NCI-H1105 (cell line): ENCODE measurements at places on chromosomes 11 and 22.

GRCh38 chr11:76663486-76663810 is 7.1 kb downstream of the LRRC32 start:
- no peak for DNase-seq

- DNase-seq: no peak
Measured at GRCh38 chr11:6737872-6738466, 33.8 kb downstream of the OR2AG2 start.

GRCh38 chr11:36214480-36214879 is 74.7 kb downstream of the COMMD9 start:
- no peak for DNase-seq

GRCh38 chr11:117825538-117826189 is 1.1 kb upstream of the FXYD2 start:
- no peak for DNase-seq

DNA sequence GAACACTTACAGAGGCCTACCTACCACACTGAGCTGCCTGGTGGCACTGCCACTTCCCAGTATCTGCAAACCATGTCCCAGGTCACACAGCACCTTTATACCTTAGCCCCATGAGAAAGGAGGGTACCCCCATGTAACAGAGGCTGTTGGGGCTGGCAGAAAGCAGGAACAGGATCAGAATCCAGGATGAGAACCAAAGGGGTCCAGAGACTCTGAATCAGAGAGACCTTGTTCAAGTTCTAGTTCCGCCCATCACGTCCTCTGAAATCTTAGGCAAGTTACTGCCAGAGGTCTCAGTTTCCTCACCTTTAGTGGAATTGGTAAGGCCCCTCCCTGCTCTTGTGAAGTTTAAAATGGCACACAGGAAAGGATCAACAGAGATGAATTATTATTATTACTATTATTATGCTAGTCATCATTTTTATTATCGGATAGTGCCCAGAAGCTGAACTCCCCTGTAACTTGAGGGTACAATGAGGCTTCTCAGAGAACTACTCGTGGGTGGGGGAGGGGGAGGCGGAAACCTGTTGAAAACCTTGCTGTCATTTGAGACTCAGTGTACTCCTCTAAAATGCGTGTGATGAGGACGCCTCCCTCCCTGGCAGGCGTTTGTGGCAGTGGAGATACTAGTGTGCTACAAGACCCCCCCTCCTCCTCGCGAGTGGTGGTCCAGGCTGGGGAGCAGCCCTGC is 9.3 kb downstream of the SELENOM start:
- DNase-seq: no peak

DNA sequence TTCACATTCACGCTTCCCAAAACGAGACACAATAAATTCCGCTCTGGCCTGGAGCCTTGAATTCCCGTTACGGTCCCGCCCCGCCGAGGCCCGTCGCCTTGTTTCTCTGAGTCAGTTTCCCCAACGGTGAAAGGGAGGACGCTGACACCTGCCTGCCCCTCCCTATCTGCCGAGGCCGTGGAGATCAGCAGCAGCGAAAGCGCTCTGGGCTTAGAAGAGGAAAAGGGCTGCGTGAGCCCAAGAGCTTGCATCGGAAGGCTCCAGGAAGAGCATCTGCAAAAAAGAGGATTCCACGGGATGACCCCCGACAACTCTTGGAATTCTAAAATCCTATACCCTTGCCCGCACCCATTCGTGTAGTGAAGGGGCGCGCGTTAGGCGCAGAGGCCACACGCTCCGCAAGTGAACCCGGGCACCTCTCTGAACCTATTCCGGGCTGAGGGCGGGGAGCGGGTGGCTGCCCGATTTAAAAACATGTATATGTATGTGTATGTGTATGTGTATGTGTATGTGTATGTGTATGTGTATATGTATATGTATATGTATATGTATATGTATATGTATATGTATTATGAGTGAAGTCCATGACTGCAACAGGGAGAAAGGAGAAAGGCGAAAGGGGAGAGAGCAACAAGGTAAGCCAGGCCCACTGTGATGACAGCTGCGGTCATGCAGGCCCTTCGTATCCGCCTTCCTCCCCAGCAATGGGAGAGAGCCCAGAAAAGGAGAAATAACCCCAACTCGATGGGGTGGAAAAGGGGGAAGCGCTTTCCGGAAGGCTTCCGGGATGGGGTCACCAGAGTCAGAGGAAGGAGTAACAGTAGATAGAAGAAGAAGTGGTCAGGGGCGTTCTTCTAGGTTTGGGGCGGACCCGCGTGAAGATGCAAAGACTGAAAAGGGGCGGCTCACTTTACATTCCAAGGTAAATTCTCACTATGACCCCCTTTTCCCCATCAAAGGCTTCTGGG is 948 bp upstream of the MRTFA start:
- peak; percentile 38 for DNase-seq

DNA sequence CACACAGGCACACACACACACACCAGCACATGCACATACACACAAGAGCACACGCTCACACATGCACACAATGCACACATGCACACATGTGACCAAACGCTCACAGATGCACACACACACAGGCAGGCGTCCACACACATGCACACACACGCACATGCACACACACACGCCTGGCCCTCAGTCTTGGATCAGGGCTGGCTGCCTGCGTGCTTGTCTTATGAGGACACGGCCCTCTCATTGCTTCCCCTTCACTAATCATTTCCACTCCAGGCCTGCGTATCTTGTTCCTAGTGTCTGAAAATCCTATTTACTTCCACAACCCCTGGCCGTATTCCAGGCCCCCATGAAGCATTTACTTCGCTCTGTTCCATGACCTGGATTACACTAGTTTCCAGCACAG is 740.5 kb downstream of the BRD1 start:
- DNase-seq: no peak

DNA sequence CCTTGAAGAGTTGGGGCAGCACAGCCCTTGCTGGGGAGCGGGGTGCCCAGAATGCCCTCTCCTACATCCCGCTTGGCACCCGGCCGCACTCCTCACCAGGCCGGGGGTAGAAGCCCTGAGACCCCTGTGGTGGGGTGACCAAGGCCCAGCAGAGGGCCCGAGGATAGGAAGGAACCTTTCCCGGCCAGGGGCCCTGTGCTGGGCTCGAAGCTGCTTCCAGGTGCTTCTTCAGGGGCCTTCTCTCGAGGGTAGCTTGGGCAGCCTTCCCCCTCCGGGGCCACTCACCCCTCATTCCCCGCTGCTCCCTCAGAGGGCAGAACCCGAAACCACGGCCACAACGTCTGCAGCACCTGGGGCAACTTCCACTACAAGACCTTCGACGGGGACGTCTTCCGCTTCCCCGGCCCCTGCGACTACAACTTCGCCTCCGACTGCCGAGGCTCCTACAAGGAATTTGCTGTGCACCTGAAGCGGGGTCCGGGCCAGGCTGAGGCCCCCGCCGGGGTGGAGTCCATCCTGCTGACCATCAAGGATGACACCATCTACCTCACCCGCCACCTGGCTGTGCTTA is 752 bp downstream of the MUC2 start:
- DNase-seq: no peak

DNA sequence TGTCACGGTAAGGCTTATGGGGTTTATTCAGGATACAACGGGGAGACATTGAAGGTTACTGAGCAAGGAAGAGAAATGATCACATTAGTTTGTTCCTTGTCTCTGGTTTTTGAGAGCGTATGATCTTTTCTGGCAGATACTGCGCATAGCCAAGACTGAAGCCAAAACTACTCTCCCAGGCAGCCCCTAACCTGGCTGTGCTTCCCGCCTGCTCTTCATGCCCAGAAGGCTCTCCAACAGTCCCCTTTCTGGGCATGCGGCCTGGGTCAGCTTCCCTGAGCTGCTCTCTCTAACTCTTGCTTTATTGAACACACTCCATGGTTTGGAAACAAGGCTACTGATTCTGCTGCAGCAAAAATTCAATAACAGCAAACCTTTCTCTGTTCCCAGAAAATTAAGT is 306.6 kb downstream of the BUD13 start:
- no peak for DNase-seq

DNA sequence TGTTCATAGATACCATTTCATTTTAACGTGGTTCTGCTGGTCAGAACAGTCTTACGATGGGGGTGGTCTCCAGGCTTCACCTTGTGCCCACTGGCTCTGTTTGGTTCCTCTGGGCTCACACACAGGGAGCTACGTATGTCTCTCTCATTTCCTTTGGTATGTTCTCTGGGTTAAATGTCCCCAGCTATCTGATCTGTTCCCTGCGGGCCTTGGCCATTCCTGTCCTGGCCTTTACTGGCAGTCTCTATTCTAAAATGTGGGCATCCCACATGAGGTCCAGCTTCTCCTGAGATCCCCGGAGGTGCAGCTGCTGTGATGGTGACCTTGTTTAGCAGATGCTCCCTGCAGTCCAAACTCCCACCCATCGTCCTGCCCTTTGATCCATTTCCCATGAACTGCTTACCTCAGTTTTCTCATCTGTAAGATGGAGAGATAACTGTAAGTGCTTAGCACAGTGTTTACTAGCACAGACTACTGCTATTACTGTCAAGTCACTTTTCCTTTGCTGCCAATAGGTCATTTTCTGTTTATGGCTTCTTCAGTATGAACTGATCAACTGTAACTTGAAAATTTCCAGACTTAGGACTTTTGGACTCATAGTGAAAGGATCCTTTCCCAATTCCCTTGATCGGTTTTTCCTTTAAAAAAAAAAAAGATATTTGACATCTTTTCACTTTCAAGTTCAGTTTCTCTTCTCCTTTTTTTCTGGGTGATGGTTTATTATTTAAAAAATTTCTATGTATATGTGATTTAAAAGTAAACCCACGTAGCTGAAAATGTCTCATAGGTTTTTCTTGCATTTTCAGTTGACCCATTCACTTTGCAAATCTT is 92.9 kb downstream of the PTPRJ start:
- DNase-seq: no peak

DNA sequence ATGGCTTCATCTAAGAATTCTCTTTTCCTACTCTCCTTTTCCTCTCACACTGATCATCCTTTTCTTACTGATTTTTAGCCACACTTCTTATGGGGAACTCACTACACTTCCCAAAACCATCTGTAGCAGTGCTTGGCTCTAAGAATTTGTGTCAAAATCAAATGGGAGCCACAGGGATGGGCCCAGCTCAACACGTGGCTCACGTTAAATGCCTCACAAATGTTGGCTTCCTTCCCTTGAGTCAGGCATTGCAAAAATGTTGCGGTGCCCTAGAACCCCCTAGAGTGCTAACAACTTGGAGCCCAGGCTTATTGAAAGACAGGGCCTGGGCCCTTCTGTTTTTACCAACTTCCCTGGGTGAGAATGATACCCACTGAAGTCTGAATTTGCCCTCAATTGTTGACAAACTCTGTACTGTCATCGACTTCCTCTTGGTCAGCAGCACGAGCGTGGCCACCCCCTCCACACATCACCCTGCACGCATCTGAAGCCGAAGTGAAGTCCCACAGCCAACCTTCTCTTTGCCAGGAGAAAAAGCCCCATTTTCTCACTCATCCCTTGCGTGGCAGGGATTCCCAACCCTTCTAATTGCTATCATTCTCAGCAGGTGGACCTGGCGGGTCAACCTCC is 69.7 kb downstream of the ELFN2 start:
- DNase-seq: no peak

DNA sequence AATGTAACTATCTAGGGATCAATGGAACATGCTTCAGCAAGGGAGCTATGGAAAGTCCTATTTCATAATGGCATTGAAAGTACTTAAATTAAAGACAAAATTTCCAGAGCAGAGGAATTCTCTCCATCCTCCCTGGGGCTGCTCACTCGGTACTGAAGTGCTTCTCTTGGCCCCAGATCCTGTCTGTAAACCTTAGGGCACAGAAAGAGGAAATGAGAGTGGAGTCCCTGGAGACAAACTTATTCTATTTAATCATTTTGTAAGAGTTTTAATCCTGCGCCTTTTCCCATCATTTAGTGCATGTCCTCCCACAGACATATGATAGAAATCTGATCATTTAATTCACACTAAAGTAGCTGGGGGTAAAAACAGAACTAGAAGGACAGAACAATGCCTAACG is 20.9 kb upstream of the PAMR1 start:
- DNase-seq: no peak

GRCh38 chr22:33886696-33887095 is 33.6 kb downstream of the LARGE1 start:
- DNase-seq: no peak

GRCh38 chr11:3223932-3224381 is 5.3 kb upstream of the MRGPRG start:
- DNase-seq: no peak

DNA sequence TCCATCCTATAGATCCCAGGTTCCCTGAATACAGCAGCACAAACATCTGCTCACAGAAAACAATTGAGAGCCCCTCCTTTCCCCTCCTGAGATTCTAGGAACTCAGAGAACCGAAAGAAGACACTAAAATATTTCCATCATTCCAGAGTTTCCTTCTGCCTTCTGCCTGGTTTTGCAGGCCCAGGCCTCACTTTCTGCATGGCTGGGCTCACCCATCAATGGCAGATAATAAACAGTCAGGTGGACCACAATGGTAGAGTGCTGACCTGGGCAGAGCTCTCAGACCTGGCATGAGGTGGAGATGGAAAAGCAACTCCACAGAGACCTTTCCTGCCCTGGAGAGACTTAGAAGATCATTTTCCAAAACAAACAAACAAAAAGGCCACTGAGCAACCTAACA is 389.1 kb downstream of the NXPE2 start:
- no peak for DNase-seq

- DNase-seq: no peak
Measured at GRCh38 chr11:13251966-13252365, 25.6 kb upstream of the BMAL1 start.

GRCh38 chr11:12086271-12087074 is 23.9 kb upstream of the MICAL2 start:
- DNase-seq: no peak

DNA sequence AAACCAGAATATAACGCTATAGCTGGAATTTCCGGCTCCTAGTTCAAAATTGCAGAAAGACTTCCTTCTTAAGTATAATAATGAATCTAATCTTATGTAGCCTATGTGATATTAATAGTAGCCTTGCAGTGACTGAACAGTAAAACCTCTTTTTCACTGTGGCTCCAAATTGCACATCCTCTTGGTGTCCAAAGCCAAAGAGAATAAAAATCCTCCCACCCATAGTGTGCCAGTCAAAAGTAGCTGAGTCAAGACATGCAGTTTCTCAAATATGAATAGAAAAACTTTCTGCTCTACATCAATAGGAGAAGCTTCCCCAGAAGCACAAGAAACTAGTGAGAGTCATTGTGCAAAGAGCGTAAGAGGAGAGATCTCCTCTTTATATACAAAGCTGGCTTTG is 76.0 kb upstream of the PICALM start:
- DNase-seq: no peak

DNA sequence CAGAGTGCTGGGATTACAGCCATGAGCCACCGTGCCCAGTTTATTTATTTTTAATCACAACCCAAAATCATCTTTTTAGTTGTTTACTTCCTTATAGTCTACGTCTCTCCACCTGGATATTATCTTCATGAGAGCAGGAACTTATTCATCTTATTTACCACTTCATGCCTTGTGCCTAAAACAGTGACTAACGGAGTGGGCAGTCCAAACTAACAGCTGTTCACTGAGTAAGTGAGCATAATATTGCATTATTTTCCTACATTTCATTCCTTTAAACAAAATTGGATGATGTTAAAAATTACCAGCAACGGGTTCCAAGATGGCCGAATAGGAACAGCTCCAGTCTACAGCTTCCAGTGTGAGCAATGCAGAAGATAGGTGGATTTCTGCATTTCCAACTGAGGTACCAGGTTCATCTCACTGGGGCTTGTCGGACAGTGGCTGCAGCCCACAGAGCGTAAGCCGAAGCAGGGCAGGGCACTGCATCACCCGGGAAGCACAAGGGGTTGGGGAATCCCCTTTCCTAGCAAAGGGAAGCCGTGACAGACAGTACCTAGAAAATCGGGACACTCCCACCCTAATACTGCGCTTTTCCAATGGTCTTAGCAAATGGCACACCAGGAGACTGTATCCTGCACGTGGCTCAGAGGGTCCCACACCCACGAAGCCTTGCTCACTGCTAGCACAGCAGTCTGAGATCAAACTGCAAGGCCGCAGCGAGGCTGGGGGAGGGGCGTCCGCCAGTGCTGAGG is 14.1 kb downstream of the TMEM123 start:
- DNase-seq: no peak
